ENCODE measurements at places on chromosomes 4 and X.

- DNase-seq = no peak
Observed at GRCh38 chr4:87805971-87806370, 6.6 kb downstream of the IBSP start.

DNA sequence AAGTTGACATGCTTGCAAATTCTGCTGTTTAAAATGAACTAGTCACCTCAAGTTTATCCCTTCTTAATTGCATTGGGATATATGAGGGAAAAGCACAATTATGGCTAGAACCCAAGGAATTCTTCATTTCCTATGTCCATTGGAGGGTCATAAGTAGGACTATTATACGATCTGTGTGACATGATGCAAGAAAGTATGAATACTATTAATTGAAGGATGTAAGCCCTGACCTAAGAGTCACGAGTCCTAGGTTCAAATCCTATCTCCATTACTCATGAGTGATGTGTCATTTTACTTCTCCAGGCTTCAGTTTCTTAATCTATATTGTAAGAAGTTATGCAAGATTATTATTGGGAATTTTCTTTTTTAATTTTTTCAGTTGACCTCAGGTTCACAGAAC lies 542.9 kb upstream of the GRIA3 start:
- no peak for DNase-seq

DNA sequence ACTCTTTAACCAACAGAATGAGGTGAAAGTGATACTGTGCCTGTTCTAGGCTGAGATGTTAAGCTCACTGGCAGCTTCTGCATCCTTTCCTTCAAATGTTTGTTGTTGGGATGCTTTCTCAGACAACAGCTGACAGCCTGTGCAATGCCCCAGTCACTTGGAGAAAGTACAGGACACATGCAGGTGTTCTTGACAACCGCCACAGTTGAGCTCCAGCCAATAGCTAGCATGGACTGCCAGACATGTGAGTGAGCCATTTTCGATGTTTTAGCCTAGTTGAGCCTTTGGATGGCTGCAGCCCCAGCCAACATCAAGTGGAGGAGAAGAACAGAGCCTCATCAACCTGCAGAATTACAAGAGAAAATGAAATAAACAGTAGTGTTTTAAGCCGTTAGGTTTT lies 94.1 kb upstream of the PPP3CA start:
- no peak for DNase-seq

DNA sequence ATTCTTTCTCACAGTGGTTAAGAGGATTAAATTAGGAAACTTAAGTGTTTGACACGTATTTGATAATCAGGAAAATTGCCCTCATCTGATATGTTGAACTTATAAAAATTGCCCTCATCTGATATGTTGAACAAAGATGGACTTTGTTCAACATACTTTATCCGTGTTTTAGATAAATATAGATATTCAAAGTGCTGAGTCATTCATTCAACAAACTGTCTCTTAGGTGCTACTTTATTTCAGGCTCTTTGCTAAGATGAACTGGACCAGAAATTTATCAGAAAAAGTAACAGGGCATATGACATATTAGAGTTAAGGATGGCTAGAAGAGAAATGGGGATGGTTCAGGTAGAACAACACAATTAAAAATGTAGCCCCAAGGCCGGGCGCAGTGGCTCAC lies 81.7 kb downstream of the IL1RAPL1 start:
- no peak for DNase-seq

- DNase-seq = no peak
Observed at GRCh38 chrX:9518889-9519288, 54.0 kb downstream of the TBL1X start.

DNA sequence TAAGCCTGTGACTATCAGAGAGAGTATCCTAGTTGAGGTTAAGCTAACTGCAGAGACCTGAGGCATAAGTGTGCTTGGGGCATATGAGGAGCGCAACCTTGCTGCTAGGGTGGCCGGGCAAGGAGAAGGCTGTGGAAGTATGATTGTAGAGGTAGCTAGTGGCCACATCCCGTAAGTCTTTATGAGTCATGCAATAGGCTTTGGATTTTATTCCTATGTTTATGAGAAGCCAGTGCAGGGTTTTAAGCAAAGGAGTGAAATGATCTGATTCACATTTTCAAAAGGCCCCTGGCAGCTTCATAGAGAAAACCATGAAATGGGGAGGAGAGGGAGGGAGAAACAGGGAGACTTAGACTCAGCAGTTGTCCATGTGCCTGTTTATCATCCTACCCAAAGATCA lies 92.1 kb upstream of the WDFY3 start:
- DNase-seq = no peak

All from HAP-1 (cell line).